ENCODE measurements at places on chromosomes 1 and 21.

DNA sequence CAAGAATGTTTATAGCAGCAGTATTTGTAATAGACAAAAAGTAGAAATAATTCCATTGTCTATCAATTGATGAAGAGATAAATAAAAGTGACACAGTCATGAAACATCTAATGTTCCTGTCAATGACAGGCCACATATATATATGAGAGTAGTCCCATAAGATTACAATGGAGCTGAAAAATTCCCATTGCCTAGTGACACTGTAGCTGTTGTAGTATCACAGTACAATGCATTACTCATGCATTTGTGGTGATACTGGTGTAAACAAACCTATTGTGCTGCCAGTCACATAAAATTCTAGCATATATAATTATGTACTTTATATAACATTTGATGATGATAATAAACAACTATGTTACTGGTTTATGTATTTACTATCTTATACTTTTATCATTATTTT is 141.9 kb upstream of the LYPLAL1 start:
- no peak for DNase-seq

- DNase-seq: no peak
Observed at GRCh38 chr1:109891930-109892329, 18.7 kb upstream of the CSF1 start.

DNA sequence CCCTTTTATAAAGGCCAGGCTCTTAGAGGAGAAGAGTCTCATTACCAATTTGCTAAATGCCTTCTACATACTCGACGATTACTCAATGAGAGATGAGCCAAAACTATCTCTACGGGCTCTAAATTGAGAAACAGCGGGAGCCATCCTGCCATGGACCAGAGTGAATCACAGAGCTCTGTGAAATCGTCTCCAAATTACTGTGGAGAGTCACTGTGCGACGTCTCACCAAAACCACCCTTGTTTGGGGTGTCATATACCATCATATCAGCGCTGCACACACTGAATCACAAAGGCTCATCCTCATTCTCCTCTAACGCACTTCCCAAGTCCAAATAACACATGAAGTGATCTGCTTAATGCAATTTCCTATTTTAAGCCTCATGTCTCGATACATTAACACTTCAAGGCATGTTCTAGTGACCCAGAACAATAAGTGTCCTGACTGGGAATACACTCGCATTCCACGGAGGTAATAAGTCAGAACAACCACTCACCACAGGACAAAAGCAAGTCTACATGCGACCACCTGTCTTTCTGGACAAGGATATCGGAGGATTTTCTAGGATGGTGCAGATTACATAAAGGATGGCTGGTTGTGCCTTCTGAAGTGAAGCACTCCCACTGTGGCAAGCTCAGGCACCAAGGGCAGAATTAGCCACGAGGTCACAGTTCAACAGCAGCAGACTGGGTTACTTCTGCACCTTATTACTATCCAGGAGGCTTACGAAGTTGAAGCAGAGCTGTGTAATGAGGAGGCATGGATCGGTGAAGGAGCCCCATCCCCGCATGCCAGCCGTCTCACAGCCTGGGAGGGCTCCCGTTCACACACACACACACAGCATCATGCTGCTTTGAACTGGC is 44.3 kb downstream of the NID1 start:
- DNase-seq: no peak

- no peak for DNase-seq
Observed at GRCh38 chr1:53344921-53345838, 17.3 kb upstream of the LRP8 start.

DNA sequence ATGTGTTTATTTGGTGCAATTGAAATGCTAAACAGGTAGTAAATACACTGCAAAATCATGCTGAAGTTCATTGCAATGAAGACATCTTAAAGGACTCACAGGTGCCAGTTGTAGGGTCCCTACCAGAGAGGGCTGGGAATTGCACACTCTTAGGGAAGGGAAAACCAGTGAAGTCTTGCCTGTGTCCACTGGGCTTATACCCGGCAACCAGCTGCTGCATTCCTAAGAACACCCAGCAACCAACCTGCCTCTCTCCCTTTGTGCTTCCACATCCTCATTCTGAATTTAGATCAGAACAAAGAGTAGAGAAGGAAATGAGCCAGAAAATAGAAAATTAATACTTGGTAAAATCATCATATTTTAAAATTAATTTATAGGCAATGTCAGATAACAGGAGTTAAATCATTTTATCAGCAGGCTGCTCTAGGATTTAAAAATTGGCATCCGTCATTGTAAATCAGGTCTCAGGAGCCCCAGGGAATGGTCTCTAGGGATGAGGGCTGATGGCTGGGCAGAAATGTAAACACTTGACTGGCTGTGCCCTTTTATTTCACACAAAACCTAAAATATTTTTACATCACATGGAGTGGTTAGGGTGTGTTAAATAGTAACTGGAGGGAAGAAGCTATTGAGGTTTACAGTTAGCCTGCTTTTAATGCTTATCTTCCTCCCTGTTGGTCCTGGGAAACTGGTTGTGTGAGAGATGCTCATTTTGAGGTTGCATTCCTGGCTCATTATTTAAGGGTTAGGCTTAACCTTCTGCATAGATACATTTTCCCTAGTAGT is 31.3 kb downstream of the PTGFRN start:
- no peak for DNase-seq
